ENCODE measurements at places on chromosomes 1 and 21.

GRCh38 chr1:182092336-182092735 is 30.8 kb upstream of the ZNF648 start:
- no peak for DNase-seq

- no peak for DNase-seq
Measured at GRCh38 chr1:110239441-110240430, 29.6 kb downstream of the KCNC4 start.

GRCh38 chr21:44740742-44741141 is 29.4 kb upstream of the TSPEAR start:
- no peak for DNase-seq

DNA sequence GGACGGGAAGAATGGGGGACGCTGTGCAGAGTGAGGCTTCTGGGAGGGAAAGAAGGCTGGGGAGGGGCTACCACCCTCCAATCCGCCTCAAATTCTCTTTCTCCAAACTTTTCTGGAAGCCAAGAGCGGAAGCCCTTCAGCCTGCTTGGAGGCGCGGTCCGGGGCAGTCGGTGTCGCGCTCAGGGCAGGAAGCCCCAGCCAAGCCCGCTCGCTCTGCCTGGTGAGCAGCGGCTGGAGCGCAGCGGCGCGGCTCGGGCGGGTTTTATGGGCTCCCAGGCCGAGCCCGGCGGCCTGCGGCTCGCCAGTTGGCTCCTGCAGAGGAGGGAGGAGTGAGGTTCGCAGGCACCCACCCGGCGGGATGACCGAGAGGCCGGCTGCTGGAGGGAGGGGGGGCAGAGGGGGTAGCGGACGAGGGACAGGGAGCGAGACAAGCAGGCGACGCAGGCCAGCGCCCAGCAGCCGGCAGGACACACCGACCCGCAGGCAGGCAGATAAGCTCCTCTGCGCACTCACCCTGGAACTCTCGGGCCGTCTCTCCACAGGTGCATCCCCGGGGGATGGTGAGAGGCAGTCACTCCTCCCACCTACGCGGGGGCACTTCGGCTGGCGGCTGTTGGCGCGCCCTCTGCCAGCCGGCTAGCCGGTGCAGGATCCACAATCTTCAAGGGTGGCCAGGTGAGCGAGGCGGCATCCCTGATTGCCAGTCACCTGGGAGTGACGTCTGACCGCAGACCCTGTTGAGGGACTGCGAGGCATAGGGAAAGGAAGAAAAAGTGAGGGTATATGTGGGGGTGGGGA is at the start of gene AVPR1B:
AVPR1B (minus strand) TSS at position 238 of the 798 bp plus-strand sequence. CDS start 498 bp downstream, outside the sequence.
- peak; percentile 81 for DNase-seq
